Stimulated activated CD8-positive, alpha-beta memory T cell treated with anti-CD3 and anti-CD28 coated beads, Interleukin-15, amount 100 ng/mL, for 24 hours (primary cell): ENCODE measurements at places on chromosomes 11 and 22.

- DNase-seq, result no peak
Observed at GRCh38 chr11:62909107-62909894, 11.9 kb downstream of the CHRM1 start.

DNA sequence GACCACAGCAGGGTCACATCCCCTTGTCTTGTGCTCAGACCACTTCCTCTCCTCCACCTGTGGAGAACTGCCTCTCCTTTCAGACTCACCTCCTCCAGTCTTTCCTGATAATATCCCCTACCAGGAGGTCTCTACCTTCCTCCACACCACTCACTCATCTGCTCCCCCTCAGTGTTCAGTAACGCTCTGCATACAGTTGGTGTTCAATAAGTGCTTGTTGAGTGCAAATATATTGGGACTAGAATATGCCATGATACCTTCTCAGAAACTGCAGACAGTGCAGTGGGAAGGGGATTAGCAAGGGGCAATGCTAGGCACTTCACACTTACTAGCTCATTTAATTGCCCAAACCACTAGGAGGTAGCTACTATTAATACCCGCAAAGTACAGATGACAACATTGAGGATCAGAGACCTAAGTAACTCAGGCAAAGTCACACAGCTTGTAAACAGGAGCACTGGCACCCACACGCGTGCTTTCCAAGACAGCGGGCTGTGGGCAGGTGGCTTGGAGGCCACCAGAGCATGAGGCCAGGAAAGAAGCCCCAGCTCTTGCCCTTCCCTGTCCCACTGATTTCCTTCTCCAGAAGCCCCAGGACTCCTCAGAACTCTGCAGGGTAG is 8.1 kb upstream of the PDE2A start:
- DNase-seq, result no peak

- DNase-seq, result no peak
Observed at GRCh38 chr22:25563761-25564319, 635 bp upstream of the GRK3 start.

DNA sequence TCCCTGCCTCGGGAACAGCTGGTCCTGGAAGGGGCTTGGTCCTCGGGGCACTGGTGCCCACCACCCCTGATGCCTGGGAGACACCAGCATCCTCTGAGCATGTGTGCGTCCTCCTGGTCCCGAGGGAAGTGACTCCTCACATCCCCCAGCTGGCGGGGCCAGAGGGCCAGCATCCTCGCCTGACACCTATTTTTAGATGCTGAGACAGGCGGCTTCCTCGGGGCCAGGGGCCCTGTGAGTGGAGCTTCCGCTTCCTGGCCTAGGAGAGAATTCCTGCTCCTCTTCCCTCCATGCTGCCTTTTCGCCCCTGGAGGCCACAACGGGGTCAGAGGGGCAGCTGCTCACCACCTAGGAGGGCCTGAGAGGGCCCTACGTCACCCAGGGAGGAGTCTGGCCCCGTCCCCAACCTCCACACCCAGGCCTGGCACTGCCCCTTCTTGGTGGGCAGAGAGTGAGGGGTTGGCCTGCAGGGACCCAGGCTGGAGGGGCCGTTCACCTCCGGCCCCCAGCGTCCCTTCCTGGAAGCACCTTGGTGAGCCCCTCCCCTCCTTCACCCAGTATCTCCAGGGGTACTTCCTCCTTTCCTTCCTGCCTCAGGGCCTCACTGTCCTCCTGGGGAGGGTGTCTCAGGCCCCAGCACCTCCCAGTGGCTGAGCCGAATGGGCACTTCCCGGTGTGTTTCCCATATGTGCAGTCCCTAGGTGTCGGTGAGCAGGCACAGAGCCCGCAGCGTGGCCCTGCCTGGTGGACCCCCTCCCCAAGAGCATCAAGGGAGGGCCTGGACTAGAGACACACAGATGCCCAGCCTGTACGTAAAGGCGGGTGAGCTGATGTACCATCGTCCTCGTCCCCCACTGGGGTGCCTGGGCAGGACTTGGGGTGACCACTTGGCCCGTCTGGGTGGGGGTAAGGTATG is 6.1 kb downstream of the CD81 start:
- no peak for DNase-seq
